Muscle of leg (tissue), 16 donors: ENCODE measurements at places on chromosomes 5 and 9. TPM values are rescaled to one million over a fixed set of nuclear protein-coding genes. Genes with fewer than 3 reads are reported as not detected.

DNA sequence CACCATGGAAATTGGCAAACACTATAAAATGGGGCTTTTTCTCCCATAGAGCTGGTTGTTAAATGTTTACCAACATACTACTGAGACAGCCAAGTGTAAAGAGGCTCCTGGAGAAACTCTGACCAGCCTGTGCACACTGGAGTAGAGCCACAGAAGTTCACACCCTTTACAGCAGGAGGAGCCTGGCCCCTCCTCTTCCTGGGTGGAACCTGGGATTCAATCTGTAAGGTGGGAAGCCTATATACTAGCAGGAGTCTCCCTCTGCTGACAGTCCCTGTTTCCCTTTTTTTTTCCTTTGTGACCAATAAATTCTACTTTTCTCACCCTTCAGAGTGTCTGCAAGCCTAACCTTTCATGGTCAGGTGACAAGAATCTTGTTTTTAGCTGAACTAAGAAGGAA, 10.4 kb upstream of the SLC30A5 start:
- DNase-seq: no peak

GRCh38 chr5:101997235-101997634, 298.8 kb downstream of the SLCO4C1 start:
- no peak for DNase-seq

GRCh38 chr5:5398071-5398470, 24.4 kb upstream of the ICE1 start:
- no peak for DNase-seq

DNA sequence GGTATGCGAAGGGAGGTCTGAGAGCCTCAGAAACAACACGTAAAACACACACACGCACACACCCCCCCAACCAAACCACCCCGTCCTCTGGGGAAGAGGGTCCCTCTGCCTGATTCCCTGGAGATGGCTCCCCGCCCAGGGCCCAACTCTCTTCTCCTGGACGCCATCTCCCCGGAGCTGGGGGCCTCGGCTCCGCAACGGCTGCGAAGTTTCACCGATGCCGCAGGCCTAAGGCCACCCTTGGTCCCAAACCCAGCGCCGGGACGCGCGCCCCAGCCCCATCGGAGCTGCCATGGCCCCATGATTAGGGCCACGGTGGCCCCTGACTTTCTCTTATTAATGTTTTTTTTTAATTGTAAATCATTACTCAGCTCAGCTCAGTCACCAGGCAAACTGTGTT, 181.4 kb upstream of the TBCA start:
- DNase-seq: no peak

DNA sequence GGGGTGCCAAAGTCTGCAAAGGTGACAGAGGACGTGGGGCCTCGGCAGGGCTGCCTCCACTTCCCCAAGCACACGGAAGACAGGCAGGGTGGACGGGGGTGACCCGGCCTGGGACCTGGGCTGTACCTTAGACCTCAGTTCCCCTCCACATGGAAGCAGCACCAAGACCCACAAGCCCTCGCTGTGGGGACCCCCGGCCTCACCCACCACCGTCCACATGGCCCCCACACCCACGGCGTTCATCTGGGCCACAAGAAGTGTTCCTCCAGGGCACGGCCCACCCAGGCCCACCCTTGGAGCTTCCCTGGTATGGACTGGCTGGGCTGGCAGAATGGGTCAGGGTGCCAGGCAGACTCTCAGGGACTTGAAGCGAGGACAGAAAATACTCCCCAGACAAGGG, 45.8 kb upstream of the NKD2 start:
- no peak for DNase-seq

GRCh38 chr9:15333376-15333881, 26.4 kb upstream of the TTC39B start:
- DNase-seq: peak; percentile 25

- no peak for DNase-seq
Measured at GRCh38 chr5:132639706-132640130, 18.3 kb upstream of the IL13 start.

GRCh38 chr5:105639511-105639910, 2031.2 kb downstream of the EFNA5 start:
- no peak for DNase-seq

- no peak for DNase-seq
Measured at GRCh38 chr5:82754759-82755158, 322.4 kb downstream of the TMEM167A start.

DNA sequence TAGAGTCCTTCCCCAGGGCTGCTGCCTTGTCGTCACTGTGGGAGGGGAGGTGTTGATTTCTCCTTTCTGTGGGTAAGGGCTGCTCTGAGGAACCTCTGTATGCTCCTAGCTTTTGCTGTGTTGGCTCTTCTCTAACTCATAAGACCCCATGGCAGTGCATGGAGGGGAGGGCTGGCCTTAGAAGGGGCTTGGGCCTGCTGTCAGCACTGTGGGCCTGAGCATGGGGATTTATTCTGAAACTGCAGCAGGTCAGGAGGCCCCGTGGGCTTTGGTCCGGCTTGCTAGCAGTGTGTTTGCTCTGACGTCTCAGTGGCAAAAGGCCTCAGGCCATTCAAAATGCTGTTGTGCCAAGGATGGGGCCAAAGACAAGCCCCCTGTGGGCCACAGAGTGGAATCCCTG, 6.8 kb downstream of the FGF18 start:
- no peak for DNase-seq

DNA sequence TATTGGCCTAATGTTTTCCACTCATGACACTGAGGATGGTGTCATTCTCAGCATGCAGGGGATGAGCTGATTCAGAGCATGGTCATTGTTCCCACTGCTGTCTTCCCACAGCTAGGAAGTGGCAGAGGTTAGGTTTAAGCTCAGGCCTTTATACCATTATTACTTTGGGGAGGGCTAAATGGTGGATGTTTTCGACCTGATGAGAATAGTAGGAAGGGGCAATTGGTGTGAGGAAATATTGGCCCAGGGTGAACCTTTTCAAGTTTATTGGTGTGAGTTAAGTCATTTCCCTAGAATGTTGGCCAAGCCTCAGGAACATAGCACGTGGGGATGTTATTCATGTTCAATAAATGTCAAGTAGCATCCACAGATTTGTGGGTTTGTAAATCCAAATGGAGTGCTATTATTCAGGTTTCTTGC, 59.6 kb downstream of the ARHGAP26 start:
- peak; percentile 46 for DNase-seq

DNA sequence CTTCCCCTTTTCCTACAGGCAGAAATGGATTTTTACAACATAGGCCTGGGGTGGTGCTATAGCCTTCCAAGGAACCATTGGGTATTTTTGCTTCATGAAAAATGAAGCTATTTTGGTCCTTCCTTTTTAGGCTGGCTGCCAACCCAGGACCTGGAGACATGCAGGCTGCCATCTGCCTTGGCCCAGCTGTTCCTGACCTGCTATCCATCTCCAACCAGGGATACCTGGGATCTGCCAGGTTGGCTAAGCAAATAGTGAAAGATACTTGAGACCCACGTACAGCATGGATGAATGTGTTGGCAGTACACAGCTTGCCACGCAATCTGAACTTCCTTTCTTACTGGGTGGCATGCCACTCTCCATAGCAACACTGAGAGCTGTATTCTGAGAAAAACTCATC, 31.1 kb downstream of the MRPS27 start:
- DNase-seq: peak; percentile 63

GRCh38 chr9:125839317-125839716, 92.1 kb downstream of the PBX3 start:
- DNase-seq: no peak

GRCh38 chr9:106878934-106879333, 16.0 kb downstream of the ZNF462 start:
- DNase-seq: peak; percentile 82

GRCh38 chr5:139204196-139204595, 6.0 kb upstream of the SIL1 start:
- peak; percentile 18 for DNase-seq

DNA sequence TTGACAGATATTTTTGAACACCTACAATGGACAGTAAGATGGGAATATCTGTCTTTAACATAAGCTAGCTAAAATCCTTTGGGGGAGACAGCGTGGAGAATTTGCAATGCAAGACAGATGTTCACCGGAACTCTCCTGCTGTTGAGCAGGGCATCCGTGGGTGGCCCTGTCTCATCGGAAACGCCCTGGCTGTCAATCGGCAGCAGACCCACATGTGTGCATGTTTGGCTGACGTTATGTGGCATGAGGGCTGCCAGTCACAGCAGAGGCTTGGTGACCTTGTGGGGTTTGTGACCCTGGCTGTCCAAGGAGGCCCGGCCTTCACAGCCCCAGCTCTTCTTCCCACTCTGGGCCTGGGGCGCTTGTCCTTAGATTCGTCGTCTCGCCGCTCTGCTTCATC, 129.7 kb upstream of the OTULINL start:
- no peak for DNase-seq

Gene GKAP1
- total RNA-seq: 11.8 TPM

Gene NSG2
- total RNA-seq: 0.18 TPM

Gene TRPM3
- total RNA-seq: 0.49 TPM

Gene C9orf50
- not detected for total RNA-seq

Gene NXNL2
- total RNA-seq: 0.18 TPM

Gene BAAT
- total RNA-seq: 0.66 TPM

Gene PLAC8L1
- total RNA-seq: 0.18 TPM

Gene OR1J2
- total RNA-seq: not detected

Gene TRIM36
- total RNA-seq: 2.0 TPM

Gene FAT2
- total RNA-seq: 0.40 TPM
